CD8-positive, alpha-beta memory T cell (primary cell): ENCODE measurements at places on chromosomes 16 and 17. TPM values are rescaled to one million over a fixed set of nuclear protein-coding genes. Genes with fewer than 3 reads are reported as not detected.

- no peak for DNase-seq
These were observed 29.5 kb downstream of the KNOP1 start for GRCh38 chr16:19688396-19689024.

GRCh38 chr17:83203073-83203471, 123.7 kb downstream of the METRNL start:
- no peak for DNase-seq

DNA sequence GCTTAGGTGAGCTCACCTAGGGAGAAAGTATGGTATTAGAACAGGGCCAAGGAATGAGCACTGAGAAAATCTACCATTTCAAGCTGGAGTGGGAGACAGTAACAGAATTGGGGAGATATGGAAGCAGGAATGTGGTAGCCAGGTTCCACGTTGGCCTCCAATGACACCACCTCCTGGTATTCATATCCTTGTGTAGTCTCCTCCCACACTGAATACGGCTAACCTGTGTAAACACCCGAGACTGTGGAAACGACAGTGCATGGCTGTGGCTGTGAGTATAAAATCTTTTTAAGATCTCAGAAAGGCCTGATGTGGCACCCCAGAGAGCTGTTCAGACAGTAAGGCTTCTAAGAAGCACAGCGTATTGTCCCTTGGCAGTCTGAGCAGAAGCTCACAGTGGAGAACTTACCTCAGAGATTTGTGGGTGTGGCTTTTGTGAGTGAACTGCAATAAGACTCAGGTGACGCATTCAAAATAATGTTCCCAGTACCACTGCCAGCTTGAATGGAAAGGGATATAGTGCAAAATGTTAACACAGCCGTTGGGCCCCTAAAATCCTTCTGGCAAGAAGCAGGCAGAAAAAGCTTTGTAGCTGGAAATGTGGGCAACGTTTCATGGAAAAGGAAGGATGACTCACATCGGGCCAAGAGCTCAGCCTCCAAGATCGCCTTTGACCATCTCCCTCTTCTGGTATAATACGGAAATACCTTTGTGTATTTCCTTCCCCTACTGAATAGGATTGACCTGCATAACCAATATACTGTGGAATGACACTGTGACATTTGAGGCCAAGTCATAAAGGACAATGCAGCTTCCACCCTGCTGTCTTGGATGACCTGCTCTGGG, 14.4 kb downstream of the SDR42E1 start:
- no peak for DNase-seq

GRCh38 chr17:50603340-50603739, 31.3 kb upstream of the ABCC3 start:
- DNase-seq, result no peak

DNA sequence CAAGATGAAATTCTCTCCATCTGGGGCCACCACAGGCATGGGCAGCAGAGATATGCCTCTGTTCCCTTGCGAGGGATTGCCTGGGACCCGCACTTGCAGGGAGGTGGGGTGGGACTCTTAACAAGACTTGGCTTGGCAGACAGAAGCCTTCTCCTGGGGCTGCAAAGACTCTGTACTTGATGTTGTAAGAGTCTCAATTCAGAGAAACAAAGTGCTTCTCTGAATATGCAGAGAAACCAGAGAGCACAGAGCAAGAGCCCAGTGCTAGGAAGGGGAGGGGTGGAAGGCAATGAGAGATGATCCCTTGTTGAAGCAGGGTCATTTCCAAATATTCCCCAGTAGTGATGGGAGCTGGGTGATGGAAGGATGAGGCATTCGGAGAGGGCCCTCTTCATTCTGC, 2.2 kb downstream of the MMP28 start:
- DNase-seq, result no peak

- no peak for DNase-seq
These were observed 318.2 kb downstream of the NPIPA8 start for GRCh38 chr16:18018376-18018775.

- DNase-seq, result no peak
These were observed 19.9 kb upstream of the SLC16A5 start for GRCh38 chr17:75067856-75068255.

GRCh38 chr17:36024106-36024869, 6.5 kb upstream of the CCL23 start:
- DNase-seq, result no peak

MT1H gene
- total RNA-seq, result 4.8 TPM

PDILT gene
- total RNA-seq, result not detected

KIF1C gene
- total RNA-seq, result 77.3 TPM

UMOD gene
- not detected for total RNA-seq
